ENCODE measurements at places on chromosomes 16 and 17.

- no peak for DNase-seq
Observed at GRCh38 chr16:78630102-78630501, 530.6 kb downstream of the WWOX start.

GRCh38 chr16:543301-544164, 16.0 kb downstream of the CAPN15 start:
- DNase-seq = no peak

DNA sequence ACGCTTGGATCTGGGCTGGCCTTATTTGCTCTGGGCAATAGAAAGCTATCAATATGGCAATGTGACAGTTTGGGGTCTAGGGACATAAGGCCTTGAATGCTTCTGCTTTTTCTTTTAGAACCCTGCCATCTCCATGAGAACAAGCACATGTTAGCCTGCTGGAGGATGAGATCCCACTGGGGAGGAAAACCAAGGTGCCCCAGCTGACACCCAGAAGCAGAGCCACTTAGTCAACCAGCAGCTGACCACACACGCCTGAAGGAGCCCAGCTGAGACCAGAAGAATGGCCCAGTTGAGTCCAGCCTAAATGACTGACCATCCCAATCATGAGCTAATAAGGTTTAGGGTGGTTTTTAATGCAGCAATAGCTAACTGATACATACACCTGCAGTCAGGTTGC, 171.2 kb downstream of the AHSP start:
- DNase-seq = no peak

DNA sequence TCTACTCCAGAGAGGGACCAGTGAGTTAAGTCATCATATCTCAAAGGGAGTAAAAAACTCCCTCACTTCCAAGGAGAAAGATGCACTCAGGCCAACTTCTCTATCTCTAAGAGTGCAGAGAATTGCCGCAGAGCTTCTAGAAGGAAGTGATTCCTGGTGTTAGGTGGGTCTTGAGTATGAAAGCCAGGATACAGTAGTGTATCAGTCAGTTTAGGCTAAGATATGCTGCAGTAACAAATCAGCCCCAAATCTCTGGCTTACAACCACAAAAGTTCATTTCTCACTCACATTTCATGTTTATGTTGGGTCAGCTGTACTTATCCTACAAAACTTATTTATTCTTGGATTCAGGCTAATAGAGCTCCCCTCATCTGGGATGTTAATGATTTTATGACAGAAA, 106.3 kb downstream of the HS3ST4 start:
- no peak for DNase-seq

DNA sequence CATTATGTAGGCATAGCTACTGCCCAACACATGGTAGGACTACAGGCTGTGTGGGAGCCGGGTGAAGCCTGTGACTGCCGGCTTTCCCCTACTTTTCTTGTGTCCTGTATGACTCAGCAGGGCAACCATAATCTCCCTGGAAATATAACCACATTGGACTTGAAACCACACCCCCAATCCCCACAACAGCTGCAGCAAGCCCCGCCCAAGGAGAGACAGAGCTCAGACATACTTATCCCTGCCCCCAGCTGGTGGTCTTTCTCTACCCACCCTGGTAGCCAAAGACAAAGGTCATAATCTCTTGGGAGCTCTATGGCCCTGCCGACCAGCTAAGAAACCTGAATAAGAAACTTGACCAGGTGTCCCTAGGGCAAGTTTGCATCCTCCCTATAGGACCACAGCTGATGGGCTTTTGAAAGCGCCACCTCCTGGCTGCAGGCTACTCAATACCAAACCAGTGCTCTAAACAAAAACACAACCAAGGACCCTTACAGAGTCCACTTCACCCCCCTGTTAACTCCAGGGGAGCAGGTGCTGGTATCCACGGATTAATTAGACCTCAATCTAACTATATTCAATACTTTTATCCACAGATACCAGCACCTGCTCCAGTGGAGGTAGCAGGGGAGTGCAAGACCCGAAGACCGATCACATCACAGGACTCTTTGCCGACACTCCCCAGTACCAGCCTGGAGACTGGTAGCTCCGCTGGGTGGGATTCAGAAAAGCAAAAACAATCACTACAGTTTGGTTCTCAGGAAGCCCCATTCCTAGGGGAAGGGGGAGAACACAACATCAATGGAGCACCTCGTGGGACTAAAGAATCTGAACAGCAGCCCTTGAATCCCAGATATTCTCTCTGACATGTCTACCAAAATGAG, 91.2 kb downstream of the IRX5 start:
- no peak for DNase-seq

- no peak for DNase-seq
Observed at GRCh38 chr16:11264155-11264832, 4.8 kb downstream of the TNP2 start.

- no peak for DNase-seq
Observed at GRCh38 chr16:2719328-2720063, 528 bp downstream of the PRSS27 start.

DNA sequence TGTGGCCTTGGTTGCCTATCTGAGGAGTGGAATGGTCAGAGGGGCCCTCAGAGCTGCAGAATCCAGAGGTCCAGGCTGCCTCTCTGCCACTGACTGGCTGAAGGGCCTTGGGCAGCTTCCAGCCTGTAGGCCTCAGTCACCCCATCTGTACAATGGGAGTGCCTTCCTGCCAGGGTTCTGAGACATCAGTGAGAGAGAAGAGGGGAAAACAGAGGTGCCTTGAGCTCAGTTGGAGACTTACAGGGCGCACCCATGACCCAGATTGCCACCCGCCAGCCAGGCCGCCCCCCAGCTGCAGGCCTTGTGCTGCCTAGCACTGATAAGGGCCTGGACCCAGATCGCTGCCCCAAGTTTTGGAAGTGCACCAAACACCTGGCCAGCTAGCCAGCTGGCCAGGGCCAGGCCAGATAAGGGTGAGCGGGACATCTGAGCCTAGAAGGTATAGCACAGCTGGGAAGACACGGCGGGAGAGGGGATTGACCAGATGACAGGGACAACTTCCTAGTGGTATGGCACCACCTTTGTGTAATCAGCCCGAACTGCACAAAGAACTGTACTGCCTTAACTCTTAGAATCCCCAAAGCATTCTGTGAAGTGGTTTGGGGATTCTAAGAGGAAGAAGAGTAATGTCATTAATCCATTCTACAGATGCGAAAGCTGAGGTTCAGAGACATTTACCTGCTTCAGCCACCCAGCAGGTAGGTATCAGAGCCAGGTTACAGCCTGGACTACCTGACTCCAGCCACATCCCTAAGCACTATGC, 1.4 kb downstream of the SLC4A1 start:
- DNase-seq = no peak

DNA sequence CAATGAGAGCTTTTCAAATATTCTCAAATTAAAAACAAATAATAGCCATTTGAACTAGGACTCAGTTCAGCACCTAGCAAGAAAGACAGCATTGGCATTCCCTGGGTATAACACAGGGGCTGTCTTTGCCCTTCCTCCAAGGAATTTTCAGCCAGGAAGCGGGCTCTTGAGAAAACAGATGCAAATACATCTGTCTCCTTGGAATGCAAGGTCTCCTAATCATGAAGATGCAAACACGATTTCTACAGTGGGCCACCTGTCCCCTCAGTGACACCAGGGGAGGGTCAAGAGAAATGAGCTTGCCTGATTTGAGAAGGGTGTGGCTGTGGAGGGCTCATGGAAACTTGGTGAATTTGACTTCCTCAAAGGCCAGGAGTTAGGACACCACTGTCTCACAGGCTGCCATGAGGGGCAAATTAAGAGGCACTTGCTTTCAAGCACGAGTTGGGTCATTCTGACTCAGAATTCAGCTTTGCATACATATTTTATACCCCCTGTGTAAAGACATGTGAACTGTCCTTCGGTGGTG, 24.5 kb upstream of the SUPT4H1 start:
- no peak for DNase-seq

DNA sequence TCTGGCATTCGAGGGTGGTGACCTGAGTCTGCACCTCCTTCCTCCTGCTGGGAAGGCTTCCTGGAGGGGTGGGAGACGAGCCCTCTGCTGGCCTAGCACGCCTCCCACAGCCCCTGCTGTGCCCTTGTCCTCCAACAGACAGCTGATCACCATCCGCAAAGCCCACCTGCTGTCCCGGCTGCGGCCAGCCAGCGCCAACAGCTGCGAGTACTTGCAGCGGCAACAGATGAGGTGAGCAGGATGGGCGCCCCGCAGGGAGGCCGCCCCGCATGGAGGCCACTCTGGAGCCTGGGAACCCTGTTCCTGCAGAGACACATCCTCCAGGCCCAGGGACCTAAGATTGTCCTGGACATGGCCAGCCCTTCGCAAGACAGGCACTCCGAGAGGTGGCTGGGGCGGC, 21.6 kb downstream of the UBALD1 start:
- no peak for DNase-seq

- no peak for DNase-seq
Observed at GRCh38 chr16:71504901-71505300, 15.8 kb upstream of the ZNF19 start.

- peak; percentile 62 for DNase-seq
Observed at GRCh38 chr17:4908711-4909496, 6.0 kb upstream of the CHRNE start.

DNA sequence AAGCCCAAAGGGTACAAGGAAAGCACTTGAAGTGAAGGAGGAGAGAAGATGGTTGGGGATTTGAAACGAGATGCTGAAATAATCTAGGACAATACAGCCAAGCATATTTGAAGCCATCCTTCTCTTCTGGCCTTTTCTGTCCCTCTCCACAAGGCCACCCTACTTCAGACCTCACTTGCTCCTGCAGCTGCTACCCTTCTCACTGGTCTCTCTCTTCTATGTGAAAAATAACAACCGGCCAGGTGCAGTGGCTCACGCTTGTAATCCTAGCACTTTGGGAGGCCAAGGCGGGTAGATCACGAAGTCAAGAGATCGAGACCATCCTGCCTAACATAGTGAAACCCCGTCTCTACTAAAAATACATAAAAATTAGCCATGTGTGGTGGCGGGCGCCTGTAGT, 33.2 kb upstream of the HAPSTR1 start:
- no peak for DNase-seq

- peak; percentile 40 for DNase-seq
Observed at GRCh38 chr17:65794572-65794971, 233.1 kb upstream of the AXIN2 start.

DNA sequence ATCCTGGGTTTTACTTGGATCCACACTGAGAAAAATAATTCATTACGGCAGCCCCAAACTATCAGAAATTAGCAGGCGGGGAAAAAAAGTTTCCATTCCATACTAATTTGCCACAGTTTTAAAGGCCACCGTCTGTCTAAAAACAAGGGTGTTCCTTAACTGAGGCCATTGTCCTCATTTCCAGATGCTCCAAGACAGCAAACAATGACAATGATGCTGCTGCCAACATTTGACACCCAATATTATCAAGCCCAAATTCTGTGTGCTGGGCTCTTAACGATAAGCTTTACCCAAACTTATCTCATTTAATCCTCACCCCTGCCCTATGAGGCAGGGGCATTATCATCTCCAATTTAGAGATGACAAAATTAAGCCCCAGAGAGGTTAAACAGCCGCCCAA, 26.3 kb downstream of the CUEDC1 start:
- DNase-seq = no peak

GRCh38 chr17:64736804-64737492, 74.8 kb upstream of the SMURF2 start:
- DNase-seq = peak; percentile 78

- no peak for DNase-seq
Observed at GRCh38 chr16:49987381-49987780, 37.6 kb upstream of the CNEP1R1 start.

DNA sequence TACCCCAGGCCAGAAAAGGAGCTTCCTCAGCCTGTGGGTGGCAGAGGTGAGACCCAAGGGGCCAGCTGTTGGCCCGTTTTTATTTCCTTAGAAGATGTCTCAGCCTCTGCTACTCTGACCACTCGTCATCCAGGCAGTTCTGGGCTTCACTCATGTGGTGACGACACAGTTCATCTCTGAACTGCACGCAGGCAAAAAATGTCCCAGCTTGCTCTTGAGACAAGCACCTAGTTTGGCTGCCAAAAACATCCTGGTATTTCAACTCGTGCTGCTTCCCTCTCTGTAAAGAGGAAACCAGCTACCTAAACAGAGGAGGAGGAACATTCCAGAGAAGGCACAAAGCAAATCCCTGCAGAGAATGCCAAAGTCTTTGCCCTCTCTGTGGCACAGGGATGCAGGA, 125.7 kb downstream of the XYLT1 start:
- DNase-seq = no peak

GRCh38 chr17:60618854-60619526, 19.0 kb downstream of the PPM1D start:
- no peak for DNase-seq

DNA sequence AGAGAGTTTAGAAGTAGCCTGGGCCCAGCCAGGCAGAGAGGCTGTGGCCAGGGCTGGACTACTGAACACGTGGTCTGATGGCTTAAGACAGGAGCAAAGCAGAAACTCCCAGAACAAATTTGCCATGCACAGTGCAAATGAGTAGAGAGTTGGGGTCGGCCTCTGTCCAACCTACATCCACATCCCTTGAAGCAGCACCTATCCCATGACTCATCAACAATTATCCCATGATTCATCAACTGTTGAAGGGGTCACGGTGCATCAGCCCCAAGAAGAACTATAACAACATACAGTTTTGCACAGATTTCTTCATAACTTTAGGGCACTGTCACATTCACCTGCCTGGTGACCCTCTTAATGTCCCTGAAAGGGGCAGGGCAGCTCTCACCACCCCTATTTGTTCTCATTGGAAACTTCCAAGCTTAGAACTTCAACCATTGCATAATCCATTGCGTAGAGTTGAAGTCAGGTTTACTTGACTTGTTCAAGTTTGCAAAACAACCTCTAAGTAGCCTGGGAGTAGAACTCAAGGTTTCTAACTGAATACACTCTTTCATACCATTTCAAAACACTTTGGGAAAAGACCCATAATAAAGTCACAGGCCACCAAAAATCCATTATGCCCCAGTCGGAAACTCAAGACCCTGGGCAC, 235.2 kb upstream of the CDH5 start:
- peak; percentile 15 for DNase-seq

- DNase-seq = no peak
Observed at GRCh38 chr16:2331199-2331930, 9.2 kb downstream of the ABCA3 start.

GRCh38 chr16:57621521-57622271, 6.7 kb upstream of the ADGRG1 start:
- DNase-seq = no peak

- DNase-seq = no peak
Observed at GRCh38 chr16:73265124-73265837, 217.4 kb upstream of the ZFHX3 start.

GRCh38 chr16:20380782-20381181, 23.8 kb downstream of the PDILT start:
- no peak for DNase-seq

GRCh38 chr16:83682116-83682867, 125.5 kb upstream of the HSBP1 start:
- no peak for DNase-seq

Data from SW 1271 (cell line).